ENCODE measurements at places on chromosomes 1 and 21.

DNA sequence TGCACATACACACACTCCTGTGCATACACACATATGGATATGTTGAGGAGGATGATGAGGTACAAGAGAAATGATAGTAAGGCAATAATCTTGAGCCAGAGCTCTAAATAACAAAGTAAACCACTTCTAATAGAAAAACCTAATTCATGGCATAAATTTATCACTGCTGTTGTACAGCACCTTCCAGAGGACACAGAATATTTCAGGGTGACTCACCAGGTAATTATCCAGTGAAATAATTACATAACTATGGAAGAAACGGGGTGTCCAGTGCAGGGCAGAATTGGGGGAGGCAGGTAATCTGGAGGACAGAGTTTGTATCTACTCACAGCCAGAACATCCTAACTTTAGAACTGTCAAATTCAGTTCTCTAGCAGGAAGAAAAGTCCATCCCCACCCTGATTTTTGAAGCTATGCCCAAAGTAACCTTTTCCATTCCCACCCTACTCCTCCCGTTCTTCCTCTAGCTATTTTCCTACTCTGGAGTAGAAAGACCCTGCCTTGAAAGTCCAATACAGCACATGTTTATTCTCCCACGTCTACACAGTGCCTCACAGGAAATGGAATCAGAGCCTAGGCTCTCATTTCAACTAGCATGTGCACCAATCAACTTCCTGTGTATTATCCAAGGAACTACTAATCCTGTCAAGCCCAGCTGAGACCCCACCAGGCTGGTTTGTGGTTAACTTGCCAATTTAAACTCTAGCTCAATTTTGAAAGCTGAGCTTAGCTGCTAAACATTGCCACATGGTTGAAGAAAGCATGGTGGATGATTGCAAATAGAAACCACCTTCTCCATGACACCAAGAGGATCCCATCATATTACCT is 96.6 kb downstream of the PTPN14 start:
- DNase-seq = no peak
- no peak overlapping the region for H3K4me3 ChIP-seq
- peaks cover 33% of the 10 kb centered on the region for H3K27me3 ChIP-seq
- H3K4me1 ChIP-seq = peaks cover 48% of the 10 kb centered on the region

- no peaks in the 10 kb centered on the region for H3K4me1 ChIP-seq
- no peak overlapping the region for H3K27ac ChIP-seq
- no peak for DNase-seq
- no peaks in the 10 kb centered on the region for H3K27me3 ChIP-seq
- H3K4me3 ChIP-seq = no peak overlapping the region
- H3K36me3 ChIP-seq = no peaks in the 10 kb centered on the region
These were observed 230.1 kb downstream of the ADGRL2 start for GRCh38 chr1:82030830-82031229.

DNA sequence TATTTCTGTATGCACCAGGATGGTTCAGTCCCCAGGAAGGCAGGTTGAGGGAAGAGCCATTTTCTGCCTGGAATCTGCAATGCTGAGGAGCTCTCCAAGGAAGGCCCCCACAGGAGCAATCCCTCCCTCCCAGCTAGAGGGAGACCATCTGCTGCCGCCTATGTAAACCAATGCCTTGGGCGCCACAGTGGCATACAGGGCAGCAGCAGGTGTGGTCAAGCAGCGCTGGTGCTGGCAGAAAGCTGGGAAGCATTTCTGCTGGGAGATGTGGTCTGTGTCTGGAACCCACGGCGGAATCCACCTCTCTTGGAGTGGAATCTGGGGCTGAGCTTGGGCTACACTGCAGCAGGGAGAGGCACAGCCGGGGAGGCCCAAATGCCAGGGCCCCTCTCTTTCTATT is 283.3 kb downstream of the RRAGC start:
- H3K4me1 ChIP-seq = peaks cover 8% of the 10 kb centered on the region
- peaks cover 32% of the 10 kb centered on the region for H3K27me3 ChIP-seq
- H3K27ac ChIP-seq = no peak overlapping the region
- H3K36me3 ChIP-seq = no peaks in the 10 kb centered on the region
- no peak overlapping the region for H3K4me3 ChIP-seq

- no peaks in the 10 kb centered on the region for H3K27me3 ChIP-seq
- no peaks in the 10 kb centered on the region for H3K4me1 ChIP-seq
- H3K4me3 ChIP-seq = no peak overlapping the region
These were observed 254.7 kb downstream of the LRRIQ3 start for GRCh38 chr1:73943270-73943669.

- H3K4me3 ChIP-seq = no peak overlapping the region
- peaks cover 27% of the 10 kb centered on the region for H3K4me1 ChIP-seq
- no peak overlapping the region for H3K27ac ChIP-seq
- H3K27me3 ChIP-seq = no peaks in the 10 kb centered on the region
- DNase-seq = no peak
These were observed 85.2 kb downstream of the TBX19 start for GRCh38 chr1:168365719-168366479.

DNA sequence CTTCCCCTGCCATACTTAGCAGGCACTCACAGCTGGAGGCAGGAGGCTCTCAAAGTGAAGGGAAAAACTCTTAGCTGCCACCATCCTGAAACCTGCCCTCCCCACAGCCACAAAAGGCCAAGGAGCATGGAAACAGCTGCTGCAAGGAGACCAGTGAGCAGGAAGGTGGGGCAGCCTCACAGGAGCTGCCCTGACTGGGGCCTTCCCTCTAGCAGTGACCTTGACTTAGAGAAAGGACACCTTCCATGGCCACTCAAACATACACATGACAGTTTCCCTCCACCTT is 126.3 kb downstream of the HIVEP3 start:
- H3K4me1 ChIP-seq = peaks cover 64% of the 10 kb centered on the region
- H3K4me3 ChIP-seq = peak overlapping the region; percentile 14
- H3K36me3 ChIP-seq = no peaks in the 10 kb centered on the region
- DNase-seq = no peak
- H3K27ac ChIP-seq = peak overlapping the region; percentile 89

GRCh38 chr1:42179275-42179674 is 14.7 kb upstream of the GUCA2A start:
- H3K4me1 ChIP-seq = no peaks in the 10 kb centered on the region
- no peak for DNase-seq
- H3K4me3 ChIP-seq = no peak overlapping the region

- H3K4me1 ChIP-seq = no peaks in the 10 kb centered on the region
- H3K27me3 ChIP-seq = peaks cover 35% of the 10 kb centered on the region
- DNase-seq = no peak
- no peaks in the 10 kb centered on the region for H3K36me3 ChIP-seq
These were observed 41.3 kb upstream of the UBE2U start for GRCh38 chr1:64162151-64162550.

DNA sequence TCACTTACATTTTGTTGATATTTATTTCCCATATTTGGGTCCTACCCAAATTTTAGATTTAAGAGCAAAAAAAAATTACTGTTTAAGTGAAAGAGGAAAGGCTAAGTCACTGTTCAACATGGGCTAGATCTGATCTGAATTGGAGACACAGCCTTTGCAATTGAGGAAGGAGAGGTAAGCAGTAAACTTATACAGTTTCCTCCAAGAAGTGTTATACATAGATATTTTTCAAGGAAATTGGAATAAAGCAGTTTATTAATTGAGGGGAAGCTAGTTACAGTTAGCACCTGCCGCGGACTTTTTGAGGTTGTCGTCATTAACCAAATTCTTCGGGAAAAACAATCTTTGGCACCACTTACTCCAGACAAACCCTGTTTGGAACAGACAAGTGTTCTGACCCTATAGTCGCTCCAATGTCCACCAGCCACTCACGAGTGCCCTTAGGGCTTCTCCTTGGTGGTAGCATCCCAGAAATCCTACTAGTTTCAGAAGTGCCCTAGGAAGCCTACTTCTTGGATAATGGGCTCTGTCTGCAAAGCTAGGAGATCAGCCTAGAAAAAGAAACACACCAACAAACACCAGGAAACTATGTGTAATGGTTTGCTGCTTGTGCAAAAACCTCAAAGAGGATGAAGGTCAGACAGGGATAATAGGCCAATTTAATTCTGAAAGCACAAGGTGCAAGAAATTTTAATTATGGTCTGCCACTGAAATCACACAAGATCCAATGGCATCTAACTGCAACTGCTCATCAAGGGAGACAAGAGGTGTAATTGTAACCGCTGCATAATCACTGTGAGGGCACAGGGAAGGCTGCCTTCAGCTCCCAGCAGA is 2.5 kb downstream of the WLS start:
- peaks cover 16% of the 10 kb centered on the region for H3K4me1 ChIP-seq
- no peak overlapping the region for H3K4me3 ChIP-seq
- H3K36me3 ChIP-seq = no peaks in the 10 kb centered on the region
- no peak overlapping the region for H3K27ac ChIP-seq
- no peak for DNase-seq

DNA sequence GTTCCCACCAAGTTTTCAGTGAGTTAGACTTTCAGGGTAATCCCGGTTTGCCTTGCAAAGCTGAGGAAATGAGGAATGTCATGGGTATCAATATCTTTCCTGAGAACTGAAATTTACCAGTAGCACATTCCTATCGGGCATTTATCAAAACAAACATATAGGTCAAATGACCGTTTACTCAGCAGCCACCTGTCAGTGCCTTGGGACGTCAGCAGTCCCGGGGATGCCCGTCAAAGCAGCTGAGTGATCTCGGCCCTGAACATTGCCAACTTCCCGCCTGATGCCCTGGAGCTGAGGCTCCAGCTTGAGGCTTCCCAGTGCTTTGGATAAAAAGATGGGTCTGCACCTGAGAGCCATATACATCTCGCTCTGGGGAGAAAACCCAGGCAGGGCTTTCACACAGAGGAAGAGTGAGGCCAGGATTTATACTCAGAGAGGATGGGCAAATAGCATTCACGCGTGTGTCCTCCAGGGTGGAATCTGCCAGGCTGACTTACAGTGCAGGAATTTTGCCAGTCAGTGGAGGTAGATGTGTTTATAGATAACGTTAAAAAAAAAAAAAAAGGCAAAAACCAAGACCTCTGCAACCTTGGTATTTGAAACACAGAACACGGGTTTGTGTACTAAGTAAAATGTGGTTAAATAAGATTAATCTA is 435.7 kb upstream of the VAMP3 start:
- peaks cover 18% of the 10 kb centered on the region for H3K27me3 ChIP-seq
- no peak for DNase-seq
- H3K36me3 ChIP-seq = no peaks in the 10 kb centered on the region

- no peaks in the 10 kb centered on the region for H3K36me3 ChIP-seq
- peaks cover 16% of the 10 kb centered on the region for H3K4me1 ChIP-seq
These were observed 14.4 kb downstream of the SPOCD1 start for GRCh38 chr1:31801458-31801857.

- peaks cover 80% of the 10 kb centered on the region for H3K27me3 ChIP-seq
- no peak overlapping the region for H3K4me3 ChIP-seq
- H3K27ac ChIP-seq = no peak overlapping the region
- no peak for DNase-seq
- H3K36me3 ChIP-seq = no peaks in the 10 kb centered on the region
These were observed 2.1 kb downstream of the KAZN start for GRCh38 chr1:14600405-14601112.

DNA sequence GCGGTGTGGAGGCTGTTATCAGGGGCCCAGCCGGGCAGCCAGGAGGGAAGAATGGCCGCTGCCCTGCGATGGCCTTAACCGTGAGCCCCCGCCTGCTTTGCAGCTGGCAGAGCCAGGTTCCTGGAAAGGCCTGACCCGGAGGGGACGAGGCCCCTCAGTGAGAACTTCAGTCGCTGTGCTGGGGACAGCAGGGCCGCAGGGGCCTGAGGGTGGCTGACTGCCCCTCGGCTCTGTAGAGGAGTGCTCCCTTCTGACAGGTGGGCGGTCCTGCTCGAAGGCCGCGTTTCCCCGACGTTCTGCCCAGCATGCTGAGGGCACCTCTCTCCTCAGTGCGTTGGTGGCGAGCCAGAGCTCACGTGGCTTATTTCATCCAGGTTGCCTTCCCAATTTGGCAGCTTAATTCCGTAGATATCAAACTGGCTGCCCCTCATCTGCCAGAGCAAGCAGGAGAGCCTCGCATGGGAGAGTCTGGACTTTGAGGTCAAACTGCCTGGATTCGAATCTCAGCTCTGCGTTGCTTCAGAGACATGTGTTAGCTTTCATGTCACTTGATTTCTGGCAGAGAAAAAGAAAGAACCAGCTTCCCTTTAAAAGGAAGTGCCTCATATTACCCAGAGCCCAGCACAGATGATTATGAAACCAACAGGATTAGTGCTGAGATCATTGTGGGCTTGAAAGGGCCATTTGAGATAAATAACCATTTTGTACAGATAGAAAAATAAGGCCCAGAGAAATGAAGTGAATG is 239.8 kb downstream of the SDCCAG8 start:
- H3K4me1 ChIP-seq = no peaks in the 10 kb centered on the region
- no peaks in the 10 kb centered on the region for H3K27me3 ChIP-seq
- peaks cover 31% of the 10 kb centered on the region for H3K36me3 ChIP-seq
- no peak overlapping the region for H3K4me3 ChIP-seq

DNA sequence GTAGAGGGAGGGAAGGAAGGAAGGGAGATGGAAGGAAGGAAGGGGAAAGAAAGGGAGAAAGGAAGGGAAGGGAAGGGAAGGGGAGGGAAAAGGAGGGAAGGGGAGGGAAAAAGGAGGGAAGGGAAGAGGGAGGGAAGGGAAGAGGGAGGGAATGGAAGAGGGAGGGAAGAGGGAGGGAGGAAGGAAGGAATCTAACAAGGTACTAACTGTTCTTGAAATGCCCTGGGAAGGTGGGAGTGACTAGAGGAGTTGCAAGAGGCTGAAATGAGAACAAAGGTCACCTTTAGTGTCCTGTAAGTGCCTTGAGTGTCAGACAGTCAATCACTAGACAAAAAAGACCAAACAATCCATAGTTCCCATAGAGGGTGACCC is 2.3 kb upstream of the ATP2B4 start:
- no peak overlapping the region for H3K4me3 ChIP-seq
- peaks cover 77% of the 10 kb centered on the region for H3K4me1 ChIP-seq
- no peak for DNase-seq
- peak overlapping the region; percentile 57 for H3K27ac ChIP-seq

GRCh38 chr1:201766131-201766866 is 62.7 kb upstream of the IPO9 start:
- no peaks in the 10 kb centered on the region for H3K36me3 ChIP-seq
- peaks cover 6% of the 10 kb centered on the region for H3K27me3 ChIP-seq
- no peak overlapping the region for H3K4me3 ChIP-seq
- no peak for DNase-seq

DNA sequence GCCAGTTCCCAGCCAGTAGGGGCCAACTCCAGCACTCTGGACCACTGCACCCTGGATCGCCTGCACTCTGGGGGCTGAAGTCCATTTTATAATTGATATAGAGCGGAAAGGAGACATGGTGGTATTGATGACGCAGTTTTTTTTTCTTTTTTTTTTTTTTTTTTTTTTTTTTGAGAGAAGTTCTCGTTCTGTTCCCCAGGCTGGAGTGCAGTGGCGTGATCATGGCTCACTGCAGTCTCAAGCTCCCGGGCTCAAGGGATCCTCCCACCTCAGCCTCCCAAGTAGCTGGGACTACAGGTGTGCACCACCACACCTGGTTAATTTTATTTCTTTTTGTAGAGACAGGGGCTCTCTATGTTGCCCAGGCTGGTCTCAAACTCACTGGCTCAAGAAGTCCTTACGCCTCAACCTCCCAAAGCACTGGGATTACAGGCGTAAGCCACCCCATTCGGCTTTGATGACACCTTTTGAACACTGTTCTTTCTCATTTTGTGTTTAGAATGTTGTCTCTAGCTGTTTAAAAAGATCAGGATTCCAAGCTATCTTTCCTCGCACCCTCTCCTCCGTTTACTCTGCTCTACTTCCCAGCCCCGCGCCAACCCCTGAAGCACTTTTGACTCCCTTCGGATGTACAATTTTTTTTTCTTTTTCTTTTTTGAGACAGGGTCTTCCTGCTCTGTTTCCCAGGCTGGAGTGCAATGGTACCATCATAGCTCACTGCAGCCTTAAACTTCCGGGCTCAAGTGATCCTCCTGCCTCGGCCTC is 960 bp downstream of the MX2 start:
- H3K4me1 ChIP-seq = peaks cover 69% of the 10 kb centered on the region
- peak overlapping the region; percentile 96 for H3K27ac ChIP-seq
- H3K27me3 ChIP-seq = no peaks in the 10 kb centered on the region
- peak; percentile 48 for DNase-seq

All from activated T-cell treated with anti-CD3 and anti-CD28 coated beads, Interleukin-2, amount 50 U/mL, for 24 hours (primary cell).